Astrocyte (in vitro differentiated cells and primary cell): ENCODE measurements at places on chromosomes 11 and 22. TPM values are rescaled to one million over a fixed set of nuclear protein-coding genes. Genes with fewer than 3 reads are reported as not detected.
A peak's percentile ranks its signal among the peaks of the same experiment; 100 is the strongest.

GRCh38 chr11:11826260-11826659, 15.5 kb upstream of the USP47 start:
- H3K4me3 ChIP-seq: no peak overlapping the region
- no peak for DNase-seq
- H3K4me1 ChIP-seq: no peaks in the 10 kb centered on the region
- no peaks in the 10 kb centered on the region for H3K36me3 ChIP-seq

- H3K27me3 ChIP-seq: peaks cover 5% of the 10 kb centered on the region
- no peaks in the 10 kb centered on the region for H3K36me3 ChIP-seq
- H3K27ac ChIP-seq: peak overlapping the region; percentile 42
- peaks cover 41% of the 10 kb centered on the region for H3K4me1 ChIP-seq
These were observed 320 bp downstream of the CLTCL1 start for GRCh38 chr22:19291218-19291579.

DNA sequence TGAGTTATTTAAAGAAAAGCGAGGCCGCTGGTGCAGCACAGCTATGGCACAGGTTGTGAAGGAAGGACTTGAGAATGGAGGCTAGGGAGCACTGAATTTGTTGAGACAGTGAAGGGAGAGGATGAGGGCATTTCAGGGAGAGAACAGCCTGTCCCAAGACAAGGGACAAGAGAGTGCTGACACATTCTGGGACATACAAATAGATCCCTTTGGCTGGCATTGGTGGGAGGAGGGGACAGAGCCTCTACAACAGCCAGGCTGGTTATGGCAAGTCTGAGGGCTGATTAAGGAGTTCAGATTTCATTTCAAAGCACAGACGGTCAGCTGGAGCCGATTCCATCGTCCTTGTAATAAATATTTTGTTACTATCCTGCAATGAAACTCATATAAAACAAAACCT, 1.7 kb upstream of the SLC29A2 start:
- no peak overlapping the region for H3K27ac ChIP-seq
- H3K4me1 ChIP-seq: peaks cover 12% of the 10 kb centered on the region
- no peak overlapping the region for H3K4me3 ChIP-seq
- H3K36me3 ChIP-seq: no peaks in the 10 kb centered on the region
- peaks cover 16% of the 10 kb centered on the region for H3K27me3 ChIP-seq

The FBLN1 gene
- 69.2 and 72.5 TPM in 2 replicates for total RNA-seq

The SBF1 gene
- 69.6 and 75.4 TPM in 2 replicates for total RNA-seq
